ENCODE measurements at places on chromosomes 2 and 18.

GRCh38 chr2:33275689-33276444, 200.6 kb upstream of the RASGRP3 start:
- no peak for DNase-seq

DNA sequence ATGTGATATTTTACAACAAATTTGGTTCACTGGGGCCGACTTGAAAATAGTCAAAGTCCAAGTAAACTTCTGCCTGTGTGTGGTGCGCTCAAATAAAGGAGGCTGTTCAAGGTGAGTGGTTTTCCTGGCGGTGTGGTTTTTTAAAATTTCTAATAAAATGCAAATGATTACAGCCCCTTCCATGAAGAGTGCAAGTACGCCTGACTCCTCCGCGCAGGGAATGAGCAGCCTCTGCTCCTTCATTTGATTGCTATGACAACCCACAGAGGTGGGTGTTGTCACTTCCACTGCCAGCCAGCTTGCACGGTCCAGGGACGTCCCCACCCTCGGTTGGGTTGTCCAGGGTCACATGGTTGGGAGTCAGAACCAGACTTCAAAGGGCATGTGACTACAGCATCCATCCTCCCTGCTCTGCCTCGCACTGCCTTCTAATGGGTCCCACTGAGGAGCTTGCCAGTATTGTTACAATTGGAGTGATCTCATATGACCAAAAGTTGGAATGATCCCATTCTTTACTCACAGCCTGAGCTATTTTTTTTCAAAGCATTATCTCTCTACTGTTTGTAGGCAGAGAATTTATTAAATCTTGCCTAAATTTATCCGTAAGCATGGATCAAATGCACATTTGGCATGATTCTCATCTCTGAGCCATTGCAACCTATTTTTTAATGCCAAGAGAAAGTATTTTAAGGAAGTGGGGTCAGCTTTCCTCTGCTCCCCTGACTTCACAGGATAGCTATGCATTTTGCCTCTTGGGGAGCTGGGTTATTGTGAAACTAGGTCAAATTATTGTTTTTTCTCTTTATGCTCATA, 121.3 kb downstream of the AGAP1 start:
- DNase-seq, result no peak

GRCh38 chr18:3060667-3061580, 48.0 kb upstream of the LPIN2 start:
- no peak for DNase-seq

- DNase-seq, result no peak
Observed at GRCh38 chr2:65686928-65687521, 254.6 kb upstream of the SPRED2 start.

GRCh38 chr18:37567994-37568359, 2.4 kb upstream of the CELF4 start:
- DNase-seq, result no peak

DNA sequence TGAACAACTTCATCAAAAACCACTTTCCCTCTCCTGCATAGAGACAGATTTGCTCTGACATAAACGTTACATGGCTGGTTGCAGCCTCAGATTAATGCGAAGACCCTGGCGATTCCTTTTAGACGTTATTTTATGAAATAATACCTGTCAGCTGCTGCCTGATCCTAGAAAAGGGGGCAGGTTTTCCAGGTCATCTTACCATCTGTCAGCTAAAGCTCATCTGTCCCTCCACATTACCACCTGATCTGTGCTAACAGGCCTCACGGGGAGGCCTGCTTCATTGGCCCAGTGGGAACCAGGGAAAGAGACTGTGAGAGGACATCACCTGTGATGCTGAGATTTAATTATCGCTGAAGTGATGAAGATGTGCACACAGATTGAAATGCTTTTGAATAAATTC, 261.0 kb downstream of the ARHGAP15 start:
- DNase-seq, result no peak

GRCh38 chr2:121539750-121540469, 9.2 kb downstream of the RNU4ATAC start:
- no peak for DNase-seq

DNA sequence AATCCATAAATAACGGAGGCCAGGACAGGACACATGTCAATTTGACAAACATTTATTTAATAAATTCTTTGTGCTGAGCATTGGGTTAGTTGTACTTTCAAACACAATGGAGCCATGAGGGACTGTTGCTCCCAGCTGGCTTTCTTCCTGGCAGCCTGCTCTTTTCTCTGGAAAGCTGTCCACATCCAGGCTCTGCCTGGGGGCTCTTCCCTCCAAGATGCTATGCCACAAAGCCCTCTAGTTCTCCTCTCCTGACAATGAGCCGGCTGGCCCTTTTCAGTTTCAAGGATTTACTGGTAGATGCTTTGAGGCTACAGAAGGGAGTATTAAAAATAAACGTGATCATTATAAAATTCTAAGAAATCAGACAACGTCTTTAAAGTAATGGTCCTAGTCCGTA, 44.1 kb upstream of the SLC14A2 start:
- no peak for DNase-seq

GRCh38 chr2:153873052-153874048, 1.6 kb downstream of the GALNT13 start:
- DNase-seq, result no peak

DNA sequence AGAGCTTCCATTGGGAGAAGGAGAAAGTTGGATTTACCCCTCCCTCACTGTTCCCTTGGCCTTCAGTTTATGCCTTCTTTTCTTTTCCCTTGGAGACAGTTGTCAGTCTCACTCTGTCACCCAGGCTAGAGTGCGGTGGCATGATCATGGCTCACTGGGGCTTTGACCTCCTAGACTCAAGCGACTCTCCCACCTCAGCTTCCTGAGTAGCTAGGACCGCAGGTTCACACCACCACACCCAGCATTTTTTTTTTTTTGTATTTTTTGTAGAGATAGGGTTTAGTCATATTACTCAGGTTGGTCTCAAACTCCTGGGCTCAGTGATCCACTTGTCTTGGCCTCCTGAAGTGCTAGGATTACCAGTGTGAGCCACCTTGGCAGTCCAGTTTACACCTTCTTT, 49.9 kb downstream of the SLC9A4 start:
- no peak for DNase-seq

- DNase-seq, result no peak
Observed at GRCh38 chr2:209917154-209917771, 85.2 kb upstream of the RPE start.

GRCh38 chr2:103172821-103173220, 411.0 kb downstream of the TMEM182 start:
- DNase-seq, result no peak

DNA sequence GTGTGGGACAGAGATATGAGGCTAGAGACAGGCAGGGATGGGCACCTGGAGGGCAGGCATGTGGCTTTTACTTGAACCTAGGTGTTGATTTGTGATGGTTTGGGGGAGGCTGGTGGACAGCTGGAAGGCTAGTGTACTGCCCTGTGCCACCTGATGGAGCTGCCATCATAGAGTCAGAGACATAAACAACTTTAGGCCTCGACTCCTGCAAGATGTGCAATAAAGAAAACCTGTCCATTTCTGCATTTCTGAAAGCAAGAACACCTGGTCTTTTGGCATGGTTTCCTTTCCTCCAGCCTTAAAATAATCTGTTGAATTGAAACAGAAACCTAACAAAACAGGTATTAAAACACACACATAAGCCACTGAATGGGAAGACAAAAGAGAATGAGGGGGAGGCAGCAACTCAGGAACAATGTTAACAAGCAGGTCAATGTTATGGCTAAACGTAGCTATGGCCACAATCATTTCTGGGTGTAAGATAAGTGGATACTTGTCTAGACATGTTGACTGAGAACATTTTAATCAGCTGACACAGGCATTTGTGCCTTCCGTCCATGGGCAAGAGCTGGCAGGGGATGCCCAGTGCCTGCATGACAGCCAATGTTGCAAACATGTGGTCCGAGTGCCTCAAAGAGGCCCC, 87.8 kb downstream of the KCTD1 start:
- no peak for DNase-seq

DNA sequence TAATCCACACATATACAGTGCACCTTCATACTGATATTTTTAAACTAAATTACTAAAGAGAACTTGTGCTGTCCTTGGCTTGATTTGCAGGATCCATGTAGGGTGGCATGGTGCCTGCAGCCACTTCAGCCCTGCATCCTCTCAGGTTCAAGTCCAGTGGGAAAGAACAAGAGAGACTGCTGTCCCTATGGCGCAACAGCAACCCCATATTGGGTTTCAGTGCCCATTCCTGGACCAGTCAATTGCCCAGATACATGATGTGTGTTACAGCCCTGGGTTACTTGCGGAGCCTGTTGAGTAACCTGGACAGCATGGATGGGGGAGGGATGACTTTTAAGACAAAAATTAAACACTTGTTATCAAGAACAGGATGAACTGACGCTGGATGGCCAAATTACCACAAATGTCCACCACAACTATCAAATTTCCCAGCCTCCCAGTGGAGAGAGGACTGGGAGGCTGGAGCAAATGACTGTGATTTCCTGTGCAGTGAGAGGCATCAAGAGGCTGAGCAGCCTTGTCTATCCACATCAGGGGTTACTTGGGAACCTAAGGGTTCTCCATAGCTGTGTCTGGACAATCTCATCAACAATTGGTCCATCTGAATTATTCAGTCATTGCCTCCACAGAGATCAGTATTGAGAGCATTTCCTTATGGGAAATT, 162.0 kb downstream of the CAPN13 start:
- no peak for DNase-seq
